Activated T-helper 1 cell treated with Interleukin-2 at 50 U/mL for 16 hours (primary cell): ENCODE measurements at places on chromosomes 16 and 17.

DNA sequence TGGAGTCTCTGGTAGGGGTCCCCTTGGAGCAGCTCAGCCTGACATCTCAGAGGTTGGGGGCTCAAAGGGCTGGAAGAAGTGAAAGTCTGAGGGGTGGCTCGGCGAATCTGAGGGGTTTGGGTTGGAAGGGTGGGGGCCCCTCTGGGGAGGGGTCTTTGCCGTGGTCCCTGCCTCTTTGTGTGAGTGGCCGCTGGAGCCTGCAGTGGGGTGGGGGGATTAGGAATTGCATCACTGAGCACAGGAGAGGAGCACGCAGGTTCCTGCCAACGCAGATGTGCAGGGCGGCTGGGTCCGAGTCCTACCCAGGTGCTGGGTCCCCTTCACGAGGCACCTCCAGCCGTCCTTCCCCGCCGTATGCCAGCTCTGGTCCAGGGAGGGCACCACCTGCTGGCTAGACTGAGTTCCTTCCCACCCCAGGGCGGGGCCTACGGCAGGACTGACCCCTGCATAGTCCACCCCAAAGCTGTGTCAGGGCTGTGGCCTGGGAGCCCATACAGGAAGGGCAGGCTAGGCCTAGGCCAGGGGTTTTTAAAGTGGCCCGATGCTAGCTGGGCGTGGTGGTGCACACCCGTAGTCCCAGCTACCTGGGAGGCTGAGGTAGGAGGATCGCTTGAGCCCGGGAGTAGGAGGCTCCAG lies 9.9 kb downstream of the FMNL1 start:
- DNase-seq, result no peak

- peak; percentile 33 for DNase-seq
Observed at GRCh38 chr17:16415031-16415924, at the start of gene TRPV2. Gene TRPV2, plus strand, starts transcription at chr17:16415571. Its CDS starts 2,098 bp downstream, at chr17:16417669.

DNA sequence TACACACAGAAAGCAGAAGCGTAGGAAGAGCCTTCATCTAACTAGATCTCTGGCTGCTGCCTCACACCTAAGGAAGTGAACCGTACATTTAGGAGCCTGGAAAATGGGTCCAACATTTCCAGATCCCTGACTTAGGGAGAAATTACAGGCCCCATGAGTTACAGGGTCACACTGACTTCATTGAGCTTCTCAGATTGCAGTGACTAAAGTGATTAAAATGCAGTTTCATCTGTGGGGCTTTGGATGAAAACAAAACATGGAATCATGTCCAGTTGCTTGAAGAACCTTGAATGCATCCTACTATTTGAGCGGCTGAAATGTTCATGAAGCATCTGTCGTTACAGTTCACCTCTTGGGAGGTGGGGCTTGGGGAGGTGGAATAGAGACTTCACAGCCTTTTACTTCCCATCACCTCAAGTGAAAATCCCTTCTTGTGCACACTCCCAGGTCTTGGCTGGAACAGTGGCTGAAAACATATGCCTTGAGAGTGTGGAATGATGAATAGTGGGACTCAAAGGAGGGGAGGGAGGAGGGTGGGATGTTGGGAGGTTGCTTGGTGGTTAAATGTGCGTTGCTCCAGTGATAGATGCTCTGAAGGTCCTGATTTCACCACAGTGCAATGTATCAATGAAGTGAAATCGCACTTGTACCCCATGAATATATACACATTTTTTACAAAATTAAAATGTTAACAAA lies 19.7 kb downstream of the TEKT3 start:
- DNase-seq, result no peak

- no peak for DNase-seq
Observed at GRCh38 chr17:22671110-22671509, 978.8 kb downstream of the KCNJ18 start.

GRCh38 chr17:44308865-44309264 lies 464 bp downstream of the RUNDC3A start:
- DNase-seq, result no peak

GRCh38 chr17:43768943-43769342 lies 9.8 kb downstream of the DUSP3 start:
- DNase-seq, result no peak

DNA sequence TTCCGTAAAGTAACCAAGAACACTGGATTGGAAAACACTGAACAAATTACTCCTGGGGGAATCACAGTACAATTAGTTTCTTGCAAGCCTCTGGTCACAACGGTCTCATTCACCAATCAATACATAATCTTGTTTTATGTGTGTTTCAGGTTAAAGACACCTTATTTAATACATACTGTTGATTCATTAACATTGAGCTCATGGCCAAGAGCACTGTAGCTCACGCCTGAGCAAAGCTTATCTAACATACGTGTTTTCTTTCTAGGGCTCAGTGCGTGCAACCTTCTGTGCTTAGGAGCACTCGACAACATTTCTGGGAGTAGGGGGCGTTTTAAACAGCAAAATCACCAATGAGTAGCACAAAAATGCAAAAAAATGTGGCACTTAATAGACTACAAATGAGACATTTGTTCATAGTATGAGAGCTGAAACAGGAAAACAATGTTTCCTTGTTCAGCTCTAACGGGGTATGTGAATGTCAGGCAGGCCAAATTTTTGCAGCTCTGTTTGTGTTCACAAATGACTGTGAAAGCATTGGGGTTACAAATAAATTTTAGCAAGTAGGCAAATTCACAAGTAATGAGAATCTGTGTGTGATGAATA lies 206.2 kb downstream of the CNTNAP4 start:
- no peak for DNase-seq

DNA sequence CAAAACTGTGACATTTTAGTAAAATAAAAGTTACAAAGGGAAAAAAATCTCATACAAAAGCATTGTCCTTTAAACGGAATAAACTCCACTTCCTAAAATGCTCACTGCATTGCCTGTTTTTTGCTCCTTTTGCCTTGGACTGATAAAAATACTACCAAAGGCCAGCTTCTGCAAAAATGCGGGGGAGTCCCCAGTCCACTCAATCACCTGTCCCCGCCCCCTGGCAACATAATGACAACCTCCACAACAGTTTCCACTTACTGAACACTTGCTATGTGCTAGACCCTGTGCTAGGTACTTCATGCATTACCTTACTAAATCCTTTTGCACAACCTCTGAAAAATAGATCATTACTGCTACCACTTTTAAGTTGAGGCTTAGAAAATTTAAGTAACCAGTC lies 172.7 kb upstream of the CCL2 start:
- DNase-seq, result no peak

DNA sequence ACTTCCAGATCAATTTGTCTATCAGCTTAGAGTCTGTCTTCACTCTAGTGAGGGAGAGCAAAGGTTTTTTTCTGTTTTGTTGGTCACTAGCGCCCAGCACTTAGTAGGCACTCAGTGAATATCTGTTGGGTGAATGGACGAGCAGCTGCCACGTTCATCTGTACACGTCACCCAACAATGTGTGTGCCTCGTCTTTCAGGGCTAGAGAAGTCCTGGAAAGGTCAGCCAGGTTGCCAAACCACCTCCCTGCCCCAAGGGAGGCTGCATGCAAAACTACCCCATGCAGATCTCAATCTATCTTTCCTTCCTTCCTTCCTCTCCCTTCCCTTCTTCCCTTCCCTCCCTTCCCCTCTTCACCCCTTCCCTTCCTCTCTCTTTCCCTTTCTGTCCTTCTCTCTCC lies 340.9 kb downstream of the SOX9 start:
- DNase-seq, result no peak

- peak; percentile 28 for DNase-seq
Observed at GRCh38 chr16:88633684-88634140, 4.7 kb upstream of the IL17C start.

DNA sequence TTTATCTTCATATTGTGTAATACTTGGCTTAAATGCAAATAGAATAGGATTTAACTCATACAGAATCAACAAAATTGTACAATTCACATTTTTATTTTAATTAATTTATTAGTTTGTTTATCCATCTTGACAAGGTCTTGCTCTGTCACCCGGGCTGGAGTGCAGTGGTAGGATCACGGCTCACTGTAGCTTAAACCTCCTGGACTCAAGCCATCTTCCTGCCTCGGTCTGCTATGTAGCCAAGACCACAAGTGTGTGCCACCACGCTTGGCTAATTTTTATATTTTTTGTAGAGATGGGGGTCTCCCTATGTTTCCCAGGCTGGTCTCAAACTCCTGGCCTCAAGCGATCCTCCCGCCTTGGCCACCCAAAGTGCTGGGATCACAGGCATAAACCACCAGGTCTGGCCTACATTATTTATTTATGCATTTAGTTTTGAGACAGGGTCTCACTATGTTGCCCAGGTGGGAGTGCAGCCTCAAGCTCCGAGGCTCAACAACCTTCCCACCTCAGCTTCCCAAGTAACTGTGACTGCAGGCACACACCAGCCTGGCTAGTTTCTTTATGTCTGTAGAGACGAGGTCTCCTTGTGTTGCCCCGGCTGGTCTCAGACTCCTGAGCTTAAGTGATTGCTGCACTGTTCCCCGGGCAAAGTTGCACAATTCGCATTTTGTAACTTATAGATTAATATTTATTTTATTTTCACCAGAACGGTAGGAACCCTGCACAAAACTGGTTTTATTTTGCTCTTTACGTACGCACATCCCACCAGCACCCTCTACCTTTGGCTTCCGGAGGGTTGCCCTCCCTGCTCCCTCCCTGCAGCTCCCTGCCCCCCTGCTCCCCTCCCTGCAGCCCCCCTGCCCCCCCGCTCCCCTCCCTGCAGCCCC lies 4.9 kb downstream of the DPEP1 start:
- no peak for DNase-seq

- no peak for DNase-seq
Observed at GRCh38 chr16:11236461-11237254, 19.3 kb downstream of the SOCS1 start.

DNA sequence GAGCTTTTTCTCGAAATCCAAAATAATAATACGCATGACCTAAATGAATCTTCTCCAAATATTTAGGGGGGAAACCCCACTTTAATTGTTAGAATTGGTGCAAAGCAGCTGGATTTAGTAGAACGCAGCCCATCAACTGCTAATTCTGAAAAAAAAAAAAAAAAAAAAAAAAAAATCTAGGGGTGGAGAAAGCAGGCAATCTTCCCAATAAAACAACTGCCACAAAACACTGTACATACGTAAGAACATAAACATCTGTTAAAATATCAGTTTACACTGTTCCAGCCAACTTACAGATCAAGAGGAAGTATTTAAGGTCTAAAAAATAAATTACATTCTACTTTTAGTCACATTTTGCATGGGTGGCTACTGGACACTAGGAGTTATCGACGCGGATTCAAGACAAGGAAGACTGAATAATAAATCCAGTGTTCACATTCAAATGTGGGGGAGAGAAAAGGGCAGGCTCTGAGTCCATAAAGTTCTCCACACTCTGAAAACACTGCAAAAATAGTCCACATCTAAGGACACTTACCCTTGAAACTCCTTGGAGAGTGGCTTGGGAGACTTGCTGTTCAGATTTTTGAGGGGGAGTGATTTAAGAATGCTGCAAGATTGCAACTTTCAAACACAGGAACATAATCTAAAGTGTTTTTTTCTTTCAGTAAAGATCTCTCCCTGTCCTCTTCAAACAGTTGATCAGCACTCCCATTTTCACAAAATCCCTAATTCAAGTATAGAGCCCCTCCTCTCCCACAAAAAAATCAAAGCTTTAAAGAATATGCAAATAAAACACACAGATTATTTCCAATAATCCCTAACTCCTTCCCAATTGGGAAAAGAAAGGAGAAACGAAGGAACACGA lies 1.3 kb downstream of the APPBP2 start:
- no peak for DNase-seq

GRCh38 chr17:9432934-9433421 lies 142.6 kb downstream of the STX8 start:
- no peak for DNase-seq

DNA sequence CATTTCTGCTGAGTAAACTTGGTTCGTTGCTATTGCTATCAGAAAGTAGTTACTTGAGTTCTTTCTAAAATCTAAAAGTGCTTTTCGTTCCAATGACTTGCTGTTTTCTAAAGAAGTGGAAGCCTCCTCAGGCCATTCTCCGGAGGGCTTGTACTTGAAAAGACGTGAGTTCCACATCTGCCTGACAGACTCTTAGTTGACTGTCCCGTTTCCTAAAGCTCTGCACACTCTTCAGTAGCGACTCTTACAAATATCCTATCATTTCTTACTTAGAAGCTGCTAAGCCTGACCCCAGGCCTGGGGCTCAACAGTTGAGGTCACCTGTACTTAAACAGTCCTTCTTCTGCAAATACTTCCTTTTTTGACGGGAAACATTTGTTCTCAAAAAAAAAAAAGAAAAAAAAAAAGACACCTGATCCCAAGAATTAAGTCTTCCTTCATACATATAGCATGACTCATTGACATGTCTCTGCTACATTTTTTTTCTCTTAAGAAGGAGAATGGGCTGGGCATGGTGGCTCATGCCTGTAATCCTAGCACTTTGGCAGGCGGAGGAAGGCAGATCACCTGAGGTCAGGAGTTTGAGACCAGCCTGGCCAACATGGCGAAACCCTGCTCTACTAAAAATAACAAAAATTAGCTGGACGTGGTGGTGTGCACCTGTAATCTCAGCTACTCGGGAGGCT lies 61.5 kb downstream of the DHRS7C start:
- DNase-seq, result no peak

GRCh38 chr17:58172369-58173071 lies 5.7 kb downstream of the OR4D2 start:
- DNase-seq, result peak; percentile 24

DNA sequence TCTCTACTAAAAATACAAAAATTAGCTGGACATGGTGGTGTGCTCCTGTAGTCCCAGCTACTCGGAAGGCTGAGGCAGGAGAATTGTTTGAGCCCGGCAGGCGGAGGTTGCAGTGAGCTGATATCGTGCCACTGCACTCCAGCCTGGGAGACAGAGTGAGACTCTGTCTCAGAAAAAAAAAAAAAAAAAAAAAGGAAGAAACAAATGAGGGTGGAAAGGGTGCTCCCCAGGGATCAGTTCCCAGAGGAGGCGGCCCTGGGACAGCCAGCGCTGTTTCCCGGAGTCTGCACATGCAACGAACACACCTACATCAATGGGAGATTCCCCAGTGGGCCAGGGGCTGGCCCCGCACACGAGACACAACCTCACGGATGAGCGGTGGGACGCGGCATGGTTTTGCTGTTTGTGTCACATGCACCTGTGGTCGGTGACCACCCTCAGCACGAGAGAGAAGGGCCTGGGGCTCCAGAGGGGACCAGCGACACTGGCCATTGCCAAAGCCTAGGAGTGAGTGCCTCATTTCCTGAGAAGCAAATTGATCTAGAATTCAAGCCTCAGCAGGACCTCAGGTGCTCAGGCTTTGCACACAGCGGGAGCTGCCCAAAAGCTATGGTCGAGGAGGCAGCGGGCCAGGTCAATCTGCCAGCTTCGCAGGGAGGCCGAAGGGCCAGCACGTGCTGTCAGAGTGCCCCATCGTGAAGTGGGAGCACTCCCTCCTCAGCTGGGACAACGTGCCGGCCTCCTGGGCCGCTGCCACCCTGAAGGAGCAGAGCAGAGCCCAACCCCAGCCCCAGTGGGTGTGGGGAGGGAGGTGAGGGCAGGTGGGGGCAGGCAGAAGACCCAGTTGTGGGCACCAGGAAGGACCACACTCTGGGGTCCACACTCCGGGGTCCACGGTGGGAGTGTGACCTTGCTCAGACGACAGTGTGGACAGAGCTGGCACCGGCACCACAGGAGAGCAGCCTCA lies 13.8 kb upstream of the WDR45B start:
- no peak for DNase-seq

GRCh38 chr16:54059319-54059718 lies 227.3 kb downstream of the IRX3 start:
- DNase-seq, result no peak
